Daoy (cell line): ENCODE measurements at places on chromosomes 1 and 21.

GRCh38 chr1:19044975-19045831 lies 88.7 kb upstream of the IFFO2 start:
- peak; percentile 86 for DNase-seq

GRCh38 chr21:44052830-44053226 lies 40.7 kb downstream of the TRAPPC10 start:
- DNase-seq: no peak

DNA sequence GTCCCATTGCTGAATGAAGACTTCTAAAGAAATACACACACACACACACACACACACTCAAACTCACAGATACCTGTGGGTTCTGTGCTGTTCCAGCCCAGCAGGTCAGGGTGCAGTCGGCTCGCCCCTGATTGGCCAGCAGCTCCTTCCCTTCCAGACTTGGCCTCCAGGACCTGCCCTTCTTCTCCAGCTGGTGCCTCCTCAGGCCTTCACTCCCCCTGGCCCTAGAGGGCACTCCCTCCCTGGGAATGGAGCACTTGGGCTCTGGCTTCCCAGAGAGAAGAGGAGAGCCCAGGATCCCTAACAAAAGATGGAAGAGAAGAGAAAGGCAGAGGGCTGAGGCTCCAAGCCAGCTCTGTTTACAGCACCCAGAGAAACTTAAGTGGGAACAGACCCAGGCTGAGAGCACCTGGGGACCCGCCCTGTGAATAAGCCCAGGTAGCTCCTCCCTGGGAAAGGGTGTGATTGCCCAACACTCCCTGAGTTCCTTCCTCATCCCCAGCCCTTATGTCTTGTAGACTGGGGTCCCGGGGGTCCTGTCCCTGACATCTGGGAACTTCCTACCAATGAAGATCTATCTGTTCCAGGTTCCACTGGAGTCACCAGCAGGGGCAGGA lies at the start of gene PGLYRP3:
TSS of gene PGLYRP3 (minus strand) at position 383 of the 617 bp plus-strand sequence. CDS start 2,287 bp downstream, outside the sequence.
- no peak for DNase-seq

- peak; percentile 47 for DNase-seq
Observed at GRCh38 chr1:65832296-65832695, 39.6 kb downstream of the PDE4B start.

- DNase-seq: no peak
Observed at GRCh38 chr1:41517062-41517438, 32.6 kb upstream of the EDN2 start.

DNA sequence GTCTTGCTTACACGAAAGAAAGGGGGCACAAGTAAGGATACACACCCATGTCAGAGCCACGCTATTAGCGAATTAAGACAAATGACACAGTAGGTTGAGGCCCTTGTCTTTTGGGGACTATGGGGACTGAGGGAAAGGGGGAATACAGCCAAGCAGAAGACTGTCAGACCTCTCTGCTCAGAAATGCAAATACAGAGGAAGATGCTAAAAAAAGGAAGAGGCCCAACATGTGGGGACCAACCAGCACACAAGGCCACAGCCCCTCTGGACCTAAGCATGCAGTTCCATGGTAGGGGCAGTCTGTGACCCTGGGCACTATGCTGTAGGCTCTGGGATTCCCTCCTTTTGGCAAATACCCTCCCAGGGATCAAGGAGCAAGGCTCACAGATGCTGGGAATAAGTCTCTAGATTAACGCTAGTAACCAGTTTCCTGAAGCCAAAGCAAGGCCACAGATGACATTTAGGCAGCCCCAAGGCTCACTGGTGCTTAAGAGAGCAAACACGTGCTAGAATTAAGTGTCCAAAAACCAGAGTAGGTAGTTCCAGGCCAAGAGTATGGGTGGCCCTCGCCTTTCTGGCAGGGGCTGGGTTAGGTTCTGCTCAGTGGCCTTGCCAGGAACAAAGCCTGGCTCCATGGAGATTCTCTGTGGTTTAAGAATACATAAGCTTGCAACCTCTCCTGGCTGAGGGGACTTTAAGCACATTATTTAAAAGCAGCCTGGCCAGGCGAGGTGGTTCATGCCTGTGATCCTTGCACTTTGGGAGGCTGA lies 38.2 kb downstream of the RABIF start:
- DNase-seq: no peak

DNA sequence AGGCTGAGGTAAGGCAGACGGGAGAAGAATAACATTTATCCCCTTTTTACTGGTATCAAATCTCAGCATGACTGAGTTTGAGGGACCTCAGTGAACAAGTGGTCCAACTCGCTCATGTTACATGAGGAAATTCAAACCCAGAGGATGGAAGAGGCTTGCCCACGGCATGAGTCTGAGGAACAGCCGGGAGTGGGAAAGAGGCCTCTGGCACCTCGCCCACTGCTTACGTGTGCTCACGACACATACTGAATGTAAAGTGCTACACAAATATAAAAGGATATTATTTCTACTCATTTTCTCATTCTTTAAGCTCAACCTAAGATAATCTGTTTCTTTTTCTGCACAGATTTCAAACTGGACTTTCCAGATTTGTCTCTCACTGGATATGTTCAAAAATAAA lies 14.7 kb downstream of the BEND5 start:
- DNase-seq: peak; percentile 13

DNA sequence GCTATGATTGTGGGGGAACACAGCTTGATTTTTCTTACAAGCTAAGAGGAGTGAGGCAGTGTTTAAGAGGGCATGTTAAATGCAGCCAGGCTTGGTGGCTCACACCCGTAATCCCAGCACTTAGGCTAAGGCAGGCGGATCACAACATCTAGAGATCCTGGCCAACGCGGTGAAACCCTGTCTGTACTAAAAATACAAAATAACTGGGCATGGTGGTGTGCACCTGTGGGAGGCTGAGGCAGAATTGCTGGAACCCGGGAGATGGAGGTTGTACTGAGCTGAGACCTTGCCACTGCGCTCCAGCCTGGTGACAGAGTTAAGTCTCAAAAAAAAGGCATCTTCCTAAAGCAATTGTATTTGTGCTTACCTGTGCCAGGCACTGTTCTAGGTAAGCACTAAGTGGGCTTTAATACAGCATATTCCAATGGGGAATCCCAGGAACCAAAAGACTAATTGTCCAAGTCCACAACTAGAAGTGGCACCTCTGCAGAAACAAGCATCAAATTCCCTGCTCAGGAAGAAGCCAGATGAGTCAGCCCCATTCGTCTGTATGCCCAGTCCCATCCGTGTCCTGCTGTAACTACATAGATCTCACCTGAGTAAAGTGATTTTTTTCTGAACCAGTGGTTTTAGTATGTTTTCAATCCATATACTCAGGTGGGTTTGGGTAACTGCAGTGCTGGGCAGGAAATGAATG lies 4.6 kb downstream of the RCC1 start:
- peak; percentile 79 for DNase-seq
